GM12878 (cell line): ENCODE measurements at places on chromosomes 5 and 9.
A peak's percentile ranks its signal among the peaks of the same experiment; 100 is the strongest.

- DNase-seq = no peak
Observed at GRCh38 chr5:374631-375335, 53.3 kb downstream of the AHRR start.

DNA sequence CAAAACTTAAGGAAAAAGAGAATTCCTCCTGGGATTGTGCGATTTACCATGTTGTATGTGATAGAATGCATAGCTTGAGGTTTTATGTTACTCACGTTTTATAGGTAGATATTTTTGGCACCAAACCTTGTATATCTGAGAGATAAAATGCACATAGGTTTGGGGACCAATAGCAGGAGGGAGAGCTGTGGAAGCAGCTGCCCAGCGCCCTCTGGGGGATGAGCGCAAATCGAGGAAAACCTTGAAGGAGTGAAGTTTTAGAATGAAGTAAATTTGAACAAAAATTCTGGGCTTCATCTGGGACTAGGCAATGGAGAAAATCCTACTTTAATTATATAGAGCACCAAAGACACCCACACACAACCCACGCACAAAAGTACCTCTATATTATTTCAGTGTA is 197.0 kb downstream of the ADCY2 start:
- no peak for DNase-seq

- no peak for DNase-seq
Observed at GRCh38 chr5:39207345-39208045, 11.9 kb downstream of the FYB1 start.

GRCh38 chr9:33234511-33235467 is 5.2 kb upstream of the SPINK4 start:
- DNase-seq = no peak

- DNase-seq = no peak
Observed at GRCh38 chr9:93994545-93994944, 39.4 kb upstream of the BARX1 start.

GRCh38 chr5:126866851-126867636 is 90.1 kb downstream of the LMNB1 start:
- no peak for DNase-seq

DNA sequence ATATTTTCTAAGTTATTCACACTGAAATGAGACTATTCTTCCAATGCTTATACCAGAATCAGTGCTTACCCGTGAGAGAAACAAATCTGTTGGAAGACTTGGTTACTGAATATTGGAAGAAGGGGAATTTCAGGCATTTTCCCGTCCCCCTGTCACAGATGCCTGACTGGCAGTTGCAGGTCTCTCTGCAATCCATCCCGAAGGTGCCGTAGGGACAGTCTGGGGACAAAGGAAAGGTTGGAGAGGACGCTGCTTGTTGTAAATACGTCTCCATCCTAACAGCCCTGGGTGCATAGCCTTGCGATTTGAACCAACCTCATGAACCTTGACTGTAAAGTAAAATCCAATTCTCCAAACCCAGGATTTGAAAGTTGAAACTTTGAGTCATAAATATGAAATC is 3.5 kb downstream of the ESM1 start:
- DNase-seq = no peak

DNA sequence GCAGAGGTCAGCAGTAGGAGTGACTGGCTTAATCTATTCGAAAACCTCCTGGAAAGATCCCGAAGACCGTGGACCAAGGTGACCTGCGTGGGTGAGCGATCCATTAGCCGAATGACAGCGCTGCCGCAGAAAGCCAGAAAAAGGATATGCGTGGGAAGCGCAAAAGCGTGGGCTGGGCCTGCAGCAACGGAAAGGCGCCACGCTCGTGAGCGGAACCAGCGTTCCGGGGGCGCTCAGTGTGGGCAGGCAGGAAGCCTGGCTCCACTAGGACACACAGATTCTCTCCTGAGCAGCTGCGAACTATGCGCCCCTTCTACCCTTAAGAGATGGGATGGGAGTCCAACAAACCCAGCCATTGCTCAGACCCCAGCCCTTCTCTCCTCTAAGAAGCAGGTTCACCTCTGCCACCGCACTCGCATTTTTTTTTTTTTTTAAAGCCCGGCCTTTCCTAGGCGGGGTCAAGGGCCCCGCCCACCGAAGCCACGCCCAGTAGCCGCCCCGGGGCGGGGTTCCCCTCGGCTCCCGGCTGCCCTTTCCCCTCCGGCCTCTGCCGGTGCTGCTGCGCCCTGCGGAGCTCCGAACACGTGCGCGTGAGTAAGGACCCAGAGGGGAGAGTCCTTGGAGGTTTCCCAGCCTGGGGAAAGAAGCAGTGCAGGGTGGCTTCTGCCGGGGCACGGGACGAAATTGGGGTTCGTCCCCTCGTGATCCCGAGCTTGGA is 19.8 kb upstream of the MATR3 start:
- DNase-seq = peak; percentile 61

DNA sequence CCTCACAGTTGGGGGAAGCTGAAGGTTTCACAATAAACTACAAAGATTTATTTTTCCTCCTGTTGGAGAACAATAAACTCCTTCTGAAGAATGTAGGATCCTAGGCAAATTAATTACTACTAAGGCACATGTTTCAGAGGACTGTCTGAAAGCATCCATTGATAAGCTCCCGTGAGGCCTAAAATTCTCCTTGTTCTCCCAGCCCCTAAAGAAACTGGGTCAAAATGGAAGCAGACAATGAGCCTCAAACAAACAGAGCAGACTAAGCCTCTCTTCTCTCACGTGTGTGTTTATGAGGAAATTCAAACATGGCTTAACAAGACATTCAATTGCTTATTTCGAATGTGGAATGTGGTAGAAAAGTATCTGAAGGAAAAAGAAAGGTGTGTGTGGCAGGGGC is 249.0 kb downstream of the GLIS3 start:
- no peak for DNase-seq

DNA sequence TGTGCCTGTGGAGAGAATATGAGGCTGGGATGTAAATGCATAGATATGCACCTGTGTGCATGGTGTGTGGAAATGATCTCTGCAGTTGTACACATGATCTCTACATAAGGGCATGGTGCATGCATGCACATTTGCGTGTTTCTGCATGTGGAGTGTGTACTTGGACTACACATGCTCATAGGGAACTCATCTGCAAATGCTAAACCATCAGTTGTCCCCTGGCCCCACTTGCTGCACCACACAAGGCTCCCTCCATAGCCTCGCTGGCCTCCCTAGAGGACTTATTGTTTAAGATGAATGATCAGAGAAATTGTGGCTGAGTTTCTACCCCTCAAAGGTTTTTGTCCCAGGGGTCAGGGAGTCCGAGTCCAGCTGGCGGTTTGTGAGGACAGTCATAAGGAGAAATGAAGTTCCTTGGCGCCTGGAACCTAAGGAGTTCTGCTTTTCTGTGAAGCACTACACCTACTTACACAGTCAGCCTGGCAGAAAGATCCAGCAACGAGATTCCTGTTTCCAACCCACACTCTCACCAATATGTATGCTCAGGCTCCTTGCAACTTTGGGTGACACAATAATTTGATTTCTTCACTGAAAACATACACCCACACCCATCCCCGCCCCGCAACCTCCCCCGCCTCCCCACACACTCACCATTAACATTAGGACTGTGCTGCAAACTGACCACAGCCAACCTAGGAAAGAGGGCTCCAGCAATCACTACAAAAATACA is 79.9 kb upstream of the CPEB4 start:
- DNase-seq = no peak

DNA sequence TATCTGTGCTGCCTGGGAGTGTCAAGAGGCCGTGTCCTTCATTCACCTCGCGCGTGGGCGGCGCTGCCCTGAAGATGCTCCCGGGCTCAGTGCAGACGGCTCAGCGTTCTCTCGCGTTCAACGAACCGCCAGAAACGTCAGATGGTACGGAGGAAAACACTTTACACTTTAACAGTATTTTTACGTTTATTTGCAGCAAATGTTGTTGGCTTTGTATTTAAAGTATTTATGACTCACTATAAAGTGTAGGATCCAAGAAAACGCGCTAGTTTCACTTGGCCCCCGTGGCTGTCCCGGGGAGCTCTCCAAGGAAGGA is 544 bp upstream of the ERCC6L2 start:
- DNase-seq = no peak

DNA sequence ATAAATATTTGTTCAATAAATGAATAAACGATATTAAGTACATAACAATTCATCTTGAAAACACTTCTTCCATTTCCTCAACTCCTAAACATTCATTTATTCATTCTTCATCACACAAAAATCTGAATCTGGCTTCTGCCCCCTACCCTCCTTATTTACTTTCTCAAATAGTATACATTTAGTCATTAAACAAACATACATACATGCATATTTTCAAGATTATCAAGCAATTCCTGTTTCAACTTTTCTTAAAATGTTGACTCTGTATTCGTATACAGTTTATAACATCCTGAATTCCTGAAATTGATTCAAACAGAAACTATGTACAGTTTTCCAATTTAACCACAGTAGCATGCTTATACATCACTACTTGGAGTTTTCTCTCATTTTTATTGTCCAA is 129.0 kb downstream of the MUSK start:
- DNase-seq = no peak
